Osteoblast (primary cell): ENCODE measurements at places on chromosomes 7 and 10. TPM values are rescaled to one million over a fixed set of nuclear protein-coding genes. Genes with fewer than 3 reads are reported as not detected.

The SLC16A12 gene
- under 0.01 TPM in 2 replicates for total RNA-seq

The WNT2 gene
- under 0.01 TPM in 2 replicates for total RNA-seq

The MSMB gene
- total RNA-seq: not detected in 2 replicates

The SFMBT2 gene
- total RNA-seq: under 0.01 TPM in 2 replicates

The GPR15LG gene
- total RNA-seq: not detected in 2 replicates

The SDK1 gene
- under 0.01 and 0.36 TPM in 2 replicates for total RNA-seq

The MOSPD3 gene
- 5.1 and 7.1 TPM in 2 replicates for total RNA-seq

The GNG11 gene
- total RNA-seq: 7.6 and 8.8 TPM in 2 replicates
